ENCODE measurements at places on chromosomes 1 and 21.

DNA sequence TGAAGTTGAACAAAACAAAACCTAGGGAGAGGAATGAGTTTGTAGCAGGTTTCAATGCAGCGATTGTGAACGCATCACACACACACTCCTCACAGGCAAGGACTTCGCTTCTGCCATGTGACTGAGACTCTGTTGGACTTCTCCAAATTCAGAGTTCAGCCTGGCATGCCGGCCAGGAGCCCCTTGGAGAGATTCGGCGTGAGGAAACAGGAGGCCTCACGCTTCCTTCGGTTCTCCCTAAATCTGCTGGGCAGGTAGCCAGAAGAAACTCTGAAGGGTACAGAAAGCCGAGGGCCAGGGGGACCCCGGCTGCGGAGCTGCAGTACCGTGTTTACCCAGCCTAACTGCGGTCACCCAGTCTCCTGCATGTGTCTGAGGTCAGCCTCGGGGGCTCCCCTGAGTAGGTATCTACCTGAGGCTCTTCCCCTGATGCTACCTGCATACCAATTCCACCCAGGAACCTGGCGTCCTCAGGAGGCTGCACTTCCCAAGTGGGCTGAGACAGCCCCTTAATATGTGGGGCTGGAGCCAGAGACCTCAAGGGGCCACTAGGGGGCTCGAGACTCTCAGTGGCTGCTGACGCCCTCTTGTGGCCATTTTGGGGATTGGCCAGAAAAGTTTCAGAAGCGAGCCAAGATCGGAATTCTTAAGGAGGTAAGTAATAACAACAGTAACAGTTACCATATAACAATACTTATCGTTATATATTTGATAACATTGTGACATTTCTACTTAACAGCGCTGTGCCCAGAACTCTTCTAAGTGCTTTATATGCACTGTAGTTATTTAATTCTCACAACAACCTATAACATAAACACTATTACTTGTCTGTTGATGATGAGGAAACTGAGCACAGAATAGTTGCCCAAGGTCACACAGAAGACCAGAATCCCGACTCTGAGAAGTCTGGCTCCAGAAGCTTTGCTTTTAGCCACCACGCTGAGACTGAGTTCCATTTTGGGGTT, 2.7 kb upstream of the ANXA9 start:
- DNase-seq: peak; percentile 76

- DNase-seq: no peak
These were observed 1456.1 kb downstream of the BRINP3 start for GRCh38 chr1:189021577-189021976.

GRCh38 chr1:201495551-201496295, 11.2 kb downstream of the CSRP1 start:
- no peak for DNase-seq

GRCh38 chr1:95323123-95323522, 89.1 kb downstream of the RWDD3 start:
- DNase-seq: no peak

GRCh38 chr1:177333936-177334595, 163.3 kb downstream of the BRINP2 start:
- no peak for DNase-seq

- DNase-seq: no peak
These were observed 53.1 kb upstream of the PROX1 start for GRCh38 chr1:213934649-213935048.

DNA sequence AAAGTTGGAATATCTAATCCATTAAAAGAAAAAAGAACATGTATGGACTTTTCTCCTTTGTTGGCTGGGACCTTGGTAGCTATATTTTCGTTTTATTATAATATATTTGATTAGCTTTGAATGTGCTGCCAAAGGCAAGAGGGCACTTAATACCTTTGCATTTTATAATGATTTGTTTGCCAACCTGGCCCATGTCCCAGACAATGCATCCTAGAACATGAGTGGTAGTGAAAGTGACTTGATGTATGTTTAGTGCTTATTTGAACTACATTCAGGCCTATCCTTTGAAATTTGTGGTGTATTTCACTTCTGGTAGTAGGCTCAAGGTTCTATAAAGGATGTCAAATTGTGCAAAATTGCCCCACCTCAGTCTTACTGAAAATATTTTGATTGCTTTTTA, 25.9 kb downstream of the CACHD1 start:
- no peak for DNase-seq

DNA sequence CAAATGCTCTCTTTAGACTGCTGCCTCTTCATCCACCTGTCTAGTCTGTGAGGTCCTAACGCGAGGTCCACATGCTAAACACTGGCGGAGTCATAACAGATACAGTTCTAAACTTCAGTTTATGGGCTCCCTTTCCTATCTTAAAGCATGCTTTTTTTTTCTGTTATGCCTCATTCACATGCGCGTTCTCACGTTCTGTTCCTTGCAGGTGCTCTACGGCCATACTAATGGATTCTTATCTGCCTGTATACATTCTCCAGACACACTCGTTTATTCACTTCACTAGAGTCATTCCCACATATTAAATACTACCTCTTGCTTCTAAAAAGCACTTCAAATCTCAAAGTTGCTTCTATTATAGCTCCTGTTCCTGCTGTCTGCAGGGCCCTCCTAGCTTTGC, 38.7 kb downstream of the PHC2 start:
- no peak for DNase-seq
